ENCODE measurements at places on chromosomes 16 and 17. TPM values are rescaled to one million over a fixed set of nuclear protein-coding genes. Genes with fewer than 3 reads are reported as not detected.
A peak's percentile ranks its signal among the peaks of the same experiment; 100 is the strongest.

DNA sequence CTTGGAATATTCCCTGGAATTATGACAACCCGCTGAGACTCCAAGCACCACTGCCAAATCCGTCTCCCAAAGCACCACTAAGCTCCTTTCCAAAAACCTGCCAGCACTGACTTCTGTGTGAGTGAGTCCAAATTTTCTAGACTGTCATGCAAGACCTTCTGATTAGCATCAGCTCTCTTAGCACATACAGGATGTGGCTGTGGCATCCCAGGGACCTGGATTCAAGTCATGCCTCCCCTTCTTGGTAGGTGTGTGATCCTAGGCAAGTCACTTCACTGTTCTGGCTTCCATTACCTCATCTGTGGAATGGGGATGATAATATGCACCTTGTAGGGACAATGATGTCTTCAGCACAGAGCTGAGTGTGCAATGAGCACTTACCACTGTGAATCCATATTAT, 38.3 kb upstream of the USP7 start:
- DNase-seq = no peak
- H3K36me3 ChIP-seq = no peaks in the 10 kb centered on the region
- no peak overlapping the region for H3K4me3 ChIP-seq
- no peaks in the 10 kb centered on the region for H3K4me1 ChIP-seq

- H3K27me3 ChIP-seq = no peaks in the 10 kb centered on the region
- no peak overlapping the region for H3K4me3 ChIP-seq
- no peak for DNase-seq
- peak overlapping the region; percentile 92 for H3K27ac ChIP-seq
- H3K36me3 ChIP-seq = no peaks in the 10 kb centered on the region
These were observed 230.3 kb downstream of the MAP2K4 start for GRCh38 chr17:12250973-12251372.

DNA sequence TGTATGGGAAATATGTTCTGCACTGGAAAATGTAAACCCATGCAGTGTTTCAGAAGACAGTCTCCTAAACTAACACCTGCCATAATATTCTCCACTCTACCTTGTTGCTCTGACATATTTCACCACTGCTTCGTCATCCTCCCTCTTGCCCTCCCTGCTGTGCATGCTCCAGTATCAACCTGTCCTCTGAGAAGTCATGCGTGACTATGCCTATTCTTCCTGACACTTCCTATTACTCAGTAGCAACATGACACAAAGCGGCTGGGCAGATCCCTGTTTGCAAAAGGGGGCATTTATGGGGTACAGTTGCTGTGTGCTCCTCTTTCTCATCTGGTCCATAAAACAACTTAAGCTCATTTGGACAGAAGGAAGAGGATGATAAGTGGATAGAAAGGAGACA, 805.6 kb upstream of the EEF2KMT start:
- no peaks in the 10 kb centered on the region for H3K27me3 ChIP-seq
- no peaks in the 10 kb centered on the region for H3K36me3 ChIP-seq
- H3K4me3 ChIP-seq = no peak overlapping the region
- H3K27ac ChIP-seq = no peak overlapping the region
- DNase-seq = no peak

The SSTR5 gene
- 0.55 TPM for polyA plus RNA-seq

The PRDM7 gene
- not detected for polyA plus RNA-seq

The ZNF205 gene
- polyA plus RNA-seq = 14.4 TPM

GRCh38 chr17:14204084-14204483, 32.6 kb downstream of the CDRT15 start:
- no peak overlapping the region for H3K27ac ChIP-seq
- H3K4me1 ChIP-seq = peaks cover 27% of the 10 kb centered on the region
- no peak overlapping the region for H3K4me3 ChIP-seq
- H3K27me3 ChIP-seq = no peaks in the 10 kb centered on the region
- DNase-seq = no peak

The GFAP gene
- 4.0 TPM for polyA plus RNA-seq

The KCNJ12 gene
- polyA plus RNA-seq = 11.6 TPM

GRCh38 chr17:27596096-27596495, 34.9 kb upstream of the LGALS9 start:
- no peak overlapping the region for H3K27ac ChIP-seq
- peak; percentile 82 for DNase-seq
- no peak overlapping the region for H3K4me3 ChIP-seq
- no peaks in the 10 kb centered on the region for H3K36me3 ChIP-seq
- no peaks in the 10 kb centered on the region for H3K4me1 ChIP-seq
- H3K27me3 ChIP-seq = no peaks in the 10 kb centered on the region

The TP53TG3F gene
- polyA plus RNA-seq = not detected

DNA sequence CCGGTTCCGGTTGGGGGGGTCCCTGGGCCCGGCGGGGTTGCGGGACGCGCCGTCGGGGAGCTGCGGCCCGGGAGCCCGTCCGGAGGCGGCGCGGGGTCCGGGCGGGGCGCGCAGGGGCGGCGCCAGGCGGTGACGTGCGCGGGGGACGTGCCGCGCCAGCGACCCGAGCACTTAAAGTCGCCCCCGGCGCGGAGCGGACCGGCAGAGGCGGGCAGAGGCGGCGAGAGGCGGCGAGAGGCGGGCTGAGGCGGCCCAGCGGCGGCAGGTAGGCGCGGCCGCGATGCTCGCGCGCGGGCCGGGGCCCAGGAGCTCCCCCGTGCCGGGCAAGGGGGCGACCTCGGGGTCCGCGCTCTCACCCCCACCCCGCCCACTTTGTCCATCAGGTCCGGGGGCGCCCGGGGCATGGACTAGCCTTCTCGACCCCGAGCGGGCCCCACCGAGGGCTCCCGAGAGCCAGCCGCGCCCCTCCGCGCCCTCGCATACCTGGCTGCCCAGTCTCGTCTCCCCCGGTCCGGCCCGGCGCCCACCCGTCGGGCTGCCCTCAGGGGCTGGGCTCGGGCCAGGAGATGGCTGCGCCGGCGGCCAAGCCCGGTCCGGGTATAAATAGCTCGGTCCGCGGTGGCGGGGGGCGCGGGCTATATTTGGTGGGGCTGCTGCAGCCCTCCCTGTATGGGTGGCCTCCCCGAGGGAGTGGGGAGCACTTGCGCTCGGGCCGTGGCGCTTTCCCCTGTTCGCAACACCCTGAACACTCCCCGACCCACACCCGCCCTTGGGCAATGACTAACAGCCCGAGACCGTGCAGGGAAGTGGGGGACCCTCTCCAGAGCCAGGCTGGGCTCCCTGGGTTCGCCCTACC, at the start of gene SLC16A3:
TSS of gene SLC16A3 (plus strand) at position 201 of the 856 bp plus-strand sequence. CDS start 6,967 bp downstream, outside the sequence.
- H3K4me1 ChIP-seq = peaks cover 30% of the 10 kb centered on the region
- H3K27ac ChIP-seq = peak within 1 kb of the TSS; percentile 82
- peak; percentile 83 for DNase-seq
- peak within 1 kb of the TSS; percentile 98 for H3K4me3 ChIP-seq

DNA sequence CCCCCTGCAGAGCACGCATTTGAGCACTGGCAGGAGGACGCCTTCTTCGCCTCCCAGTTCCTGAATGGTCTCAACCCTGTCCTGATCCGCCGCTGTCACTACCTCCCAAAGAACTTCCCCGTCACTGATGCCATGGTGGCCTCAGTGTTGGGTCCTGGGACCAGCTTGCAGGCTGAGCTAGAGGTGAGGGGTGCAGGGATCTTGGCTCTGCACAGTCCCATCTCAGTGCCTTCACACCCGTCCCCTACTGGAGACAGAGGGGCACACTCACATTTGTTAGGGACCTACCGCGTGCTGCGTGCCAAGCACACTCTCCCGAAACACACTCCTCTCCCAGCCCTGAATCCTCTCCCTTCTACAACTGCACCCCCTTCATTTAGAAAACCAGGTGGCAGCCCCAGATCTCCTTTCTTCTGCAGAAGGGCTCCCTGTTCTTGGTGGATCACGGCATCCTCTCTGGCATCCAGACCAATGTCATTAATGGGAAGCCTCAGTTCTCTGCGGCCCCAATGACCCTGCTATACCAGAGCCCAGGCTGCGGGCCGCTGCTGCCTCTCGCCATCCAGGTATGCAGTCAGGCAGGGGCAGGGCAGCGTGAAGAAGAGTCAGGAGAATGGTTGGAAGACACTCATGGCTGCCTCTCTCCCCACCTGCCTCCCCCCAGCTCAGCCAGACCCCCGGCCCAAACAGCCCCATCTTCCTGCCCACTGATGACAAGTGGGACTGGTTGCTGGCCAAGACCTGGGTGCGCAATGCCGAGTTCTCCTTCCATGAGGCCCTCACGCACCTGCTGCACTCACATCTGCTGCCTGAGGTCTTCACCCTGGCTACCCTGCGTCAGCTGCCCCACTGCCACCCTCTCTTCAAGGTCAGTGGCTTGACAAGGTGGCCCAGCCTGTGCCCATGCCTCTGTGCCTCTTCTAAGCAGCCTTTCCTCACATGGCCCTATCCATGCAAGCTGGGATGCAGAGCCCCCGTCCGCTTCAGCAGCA, 6.3 kb downstream of the ALOX15B start:
- no peaks in the 10 kb centered on the region for H3K27me3 ChIP-seq
- DNase-seq = no peak
- H3K4me3 ChIP-seq = no peak overlapping the region

DNA sequence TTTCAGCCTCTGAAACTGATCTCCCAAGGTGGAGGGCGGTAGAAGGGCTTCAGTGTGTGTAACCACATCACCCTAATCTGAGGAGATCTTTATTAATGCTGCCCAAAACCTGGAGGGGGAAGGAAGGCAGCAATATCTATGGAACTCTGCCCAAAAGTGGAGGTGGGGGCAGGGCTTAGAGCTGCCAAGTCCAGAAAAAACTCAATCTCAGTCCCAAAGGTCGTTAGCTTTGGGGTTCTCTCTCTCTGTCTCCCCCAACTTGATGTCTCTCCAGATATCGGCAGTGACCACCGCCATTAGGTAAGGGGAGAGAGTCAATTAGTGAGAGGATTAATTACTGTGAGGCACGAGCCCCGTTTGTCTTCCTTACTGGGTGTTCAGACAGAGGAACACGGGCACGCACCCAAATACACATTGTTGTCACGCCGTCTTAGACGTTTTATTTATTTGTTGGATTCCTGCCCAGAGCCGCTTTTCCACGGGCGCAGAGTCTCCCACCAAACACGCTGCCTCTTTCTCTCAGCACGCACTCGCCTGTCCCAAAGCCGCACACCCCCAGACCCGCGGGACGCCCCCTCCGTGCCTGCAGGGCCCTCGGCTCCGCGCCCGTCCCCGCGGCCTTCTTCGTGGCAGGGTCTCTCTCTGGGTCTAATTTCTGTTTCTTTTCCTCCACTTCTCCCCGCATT, 5.4 kb upstream of the LHX1 start:
- H3K4me1 ChIP-seq = peaks cover 44% of the 10 kb centered on the region
- no peaks in the 10 kb centered on the region for H3K36me3 ChIP-seq
- peaks cover 79% of the 10 kb centered on the region for H3K27me3 ChIP-seq
- no peak for DNase-seq

Measured in cardiac muscle cell (in vitro differentiated cells and primary cell).